Natural killer cell (primary cell): ENCODE measurements at places on chromosomes 3 and 15.

GRCh38 chr3:81995329-81995728, 233.9 kb upstream of the GBE1 start:
- no peak for DNase-seq

DNA sequence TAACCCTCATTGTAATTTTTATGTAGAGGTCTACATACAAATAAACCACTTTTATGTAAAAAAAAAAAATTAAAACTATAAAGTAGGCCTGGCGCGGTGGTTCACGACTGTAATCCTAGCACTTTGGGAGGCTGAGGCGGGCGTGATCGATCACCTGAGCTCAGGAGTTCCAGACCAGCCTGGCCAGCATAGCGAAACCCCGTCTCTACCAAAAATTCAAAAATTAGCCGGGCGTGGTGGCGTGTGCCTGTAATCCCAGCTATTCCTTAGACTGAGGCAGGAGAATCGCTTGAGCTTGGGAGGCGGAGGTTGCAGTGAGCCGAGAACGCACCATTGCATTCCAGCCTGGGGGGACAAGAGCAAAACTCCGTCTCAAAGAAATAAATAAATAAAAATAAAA, 766 bp upstream of the SLC12A6 start:
- no peak for DNase-seq

GRCh38 chr3:117322866-117323265, 613.3 kb downstream of the TUSC7 start:
- DNase-seq, result no peak

DNA sequence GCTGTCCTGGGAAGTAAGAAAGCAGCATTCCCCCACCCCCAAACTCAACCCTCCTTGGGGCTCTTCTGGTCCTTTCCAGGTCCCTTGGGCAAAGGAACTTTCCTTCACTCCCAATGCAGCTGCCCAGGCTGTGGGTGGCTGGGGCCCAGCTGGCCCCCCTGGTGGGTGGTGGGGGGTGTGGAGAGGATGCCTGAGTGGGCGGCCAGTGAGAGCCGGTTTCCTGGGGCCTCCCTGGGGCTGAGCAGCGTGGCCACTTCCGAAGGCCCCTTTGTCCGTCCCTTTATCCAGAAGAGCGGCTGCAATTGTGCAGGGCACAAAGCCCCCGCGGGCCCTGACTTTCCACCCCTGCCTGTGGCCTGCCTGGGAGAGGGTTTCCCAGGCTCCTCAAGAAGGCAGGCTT, 61.0 kb downstream of the RHCG start:
- no peak for DNase-seq

GRCh38 chr15:52790941-52791751, 1.0 kb upstream of the ONECUT1 start:
- no peak for DNase-seq

GRCh38 chr15:80068578-80068977, 9.1 kb downstream of the ZFAND6 start:
- DNase-seq, result no peak

DNA sequence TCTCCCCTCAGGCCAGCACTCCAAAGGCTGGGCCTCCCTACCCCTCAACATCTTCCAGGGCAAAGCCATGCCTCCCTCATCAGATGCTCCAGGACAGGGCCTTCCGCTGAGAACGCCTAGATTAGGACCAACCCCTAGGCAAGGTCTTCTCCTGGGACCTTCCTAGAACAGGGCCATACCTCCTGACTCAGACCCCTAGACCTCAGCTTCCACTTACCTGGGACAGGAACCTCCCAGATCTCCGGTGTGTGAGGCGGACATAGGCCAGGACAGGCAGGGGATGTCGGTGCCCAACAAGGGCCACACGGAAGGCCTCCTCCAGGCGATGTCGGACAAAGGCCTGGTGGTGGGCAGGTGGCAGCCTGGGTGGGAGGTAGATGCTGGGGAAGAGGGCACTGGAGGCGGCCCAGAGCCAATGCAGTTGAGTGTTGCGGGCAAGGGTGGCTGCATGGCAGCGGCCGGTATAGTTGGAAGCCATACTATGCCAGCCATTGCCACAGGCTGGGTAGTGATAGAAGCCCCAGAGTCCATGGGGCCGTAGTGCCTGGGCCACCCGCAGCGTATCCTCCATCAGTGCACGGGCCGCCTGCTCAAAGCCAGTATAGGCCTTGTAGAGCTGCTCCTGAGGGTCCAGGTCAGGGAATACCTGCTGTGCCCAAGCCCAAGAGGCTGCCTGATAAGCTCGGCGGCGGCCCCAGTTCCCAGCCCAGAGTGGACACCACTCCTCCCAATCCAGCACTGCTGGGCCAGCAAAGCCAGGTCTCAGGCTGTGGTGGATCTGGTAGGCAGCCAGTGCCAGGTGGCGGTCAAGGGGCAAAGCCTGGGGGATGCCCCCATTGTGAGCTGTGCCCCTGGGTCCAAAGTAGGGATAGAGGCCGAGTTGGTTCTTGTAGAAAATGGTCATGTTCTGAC, 2.5 kb upstream of the IFRD2 start:
- DNase-seq, result no peak

GRCh38 chr3:124509884-124510283, 220.4 kb upstream of the UMPS start:
- DNase-seq, result no peak

GRCh38 chr3:132405188-132405587, 12.1 kb upstream of the DNAJC13 start:
- no peak for DNase-seq

GRCh38 chr3:77186728-77187127, 146.8 kb downstream of the ROBO2 start:
- DNase-seq, result no peak

DNA sequence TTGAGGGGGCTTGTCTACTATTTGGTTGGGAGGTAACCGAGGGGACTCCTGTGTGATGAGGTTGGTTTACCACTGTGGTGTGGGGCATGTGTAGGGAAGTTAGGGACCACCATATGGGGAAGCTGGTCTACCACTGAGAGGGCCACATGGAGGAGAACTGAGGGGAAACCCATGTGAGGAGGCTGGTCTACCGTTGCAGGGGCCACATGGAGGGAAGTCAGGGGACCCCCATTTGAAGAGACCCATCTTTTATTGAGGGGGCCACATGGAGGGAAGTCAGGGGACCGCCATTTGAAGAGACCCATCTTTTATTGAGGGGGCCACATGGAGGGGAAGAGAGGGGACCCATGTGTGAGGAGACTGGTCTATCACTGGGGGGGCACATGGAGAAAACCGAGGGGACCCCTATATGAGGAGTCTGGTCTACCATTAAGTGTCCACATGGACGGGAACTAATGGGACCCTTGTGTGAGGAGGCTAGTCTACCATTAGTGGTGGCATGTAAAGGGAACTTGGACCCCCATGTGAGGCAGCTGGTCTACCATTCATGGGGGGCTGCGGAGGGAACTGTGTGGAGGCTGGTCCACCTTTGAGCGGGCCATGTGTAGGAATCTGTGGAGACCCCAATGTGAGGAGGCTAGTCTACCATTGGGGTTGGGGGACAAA, 165.5 kb downstream of the FBLN2 start:
- no peak for DNase-seq

- no peak for DNase-seq
Measured at GRCh38 chr15:64452988-64453688, 7.2 kb upstream of the ZNF609 start.

DNA sequence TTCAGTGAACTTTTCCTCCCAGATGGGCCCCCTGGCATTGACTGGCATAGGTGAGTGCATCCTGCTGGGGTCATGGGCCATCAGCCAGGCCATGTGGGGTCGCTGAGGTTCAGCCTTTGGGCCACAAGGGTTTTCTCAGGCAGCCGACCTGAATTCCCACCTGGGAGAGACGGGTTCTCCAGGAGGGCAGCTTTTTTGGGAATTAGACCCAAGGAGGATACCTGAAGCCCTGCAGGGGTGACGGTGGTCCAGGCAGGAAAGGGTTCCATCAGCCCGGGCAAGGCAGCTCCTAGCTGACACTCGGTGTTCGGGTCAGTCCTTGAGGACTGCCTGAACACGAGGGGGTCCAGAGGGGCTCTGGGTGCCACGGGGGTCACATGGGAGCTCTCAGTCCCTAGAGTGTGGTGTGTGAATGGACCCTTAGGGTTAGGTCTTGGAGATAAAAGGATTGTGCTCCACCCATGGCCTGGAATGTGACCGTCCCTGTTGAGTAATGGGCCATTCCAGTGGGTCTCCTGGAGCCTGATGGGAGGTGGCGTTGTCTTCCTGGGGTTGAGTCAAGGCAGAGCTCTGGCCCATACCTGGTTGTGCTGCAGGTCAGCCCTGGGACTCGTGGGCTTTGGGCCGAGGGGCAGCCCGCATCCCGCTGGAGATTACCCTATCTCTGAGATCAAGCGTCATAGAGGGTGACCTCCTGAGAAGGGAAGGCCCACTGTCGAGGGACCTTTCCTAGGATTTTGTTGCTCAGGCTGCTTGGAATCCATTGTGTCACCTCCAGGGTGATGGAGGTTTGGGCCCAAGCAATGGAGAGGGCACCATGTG, 192.8 kb downstream of the UBE3A start:
- DNase-seq, result no peak

GRCh38 chr3:54797111-54797510, 130.7 kb downstream of the LRTM1 start:
- no peak for DNase-seq

GRCh38 chr3:183122257-183122932, 23.1 kb upstream of the MCCC1 start:
- no peak for DNase-seq

DNA sequence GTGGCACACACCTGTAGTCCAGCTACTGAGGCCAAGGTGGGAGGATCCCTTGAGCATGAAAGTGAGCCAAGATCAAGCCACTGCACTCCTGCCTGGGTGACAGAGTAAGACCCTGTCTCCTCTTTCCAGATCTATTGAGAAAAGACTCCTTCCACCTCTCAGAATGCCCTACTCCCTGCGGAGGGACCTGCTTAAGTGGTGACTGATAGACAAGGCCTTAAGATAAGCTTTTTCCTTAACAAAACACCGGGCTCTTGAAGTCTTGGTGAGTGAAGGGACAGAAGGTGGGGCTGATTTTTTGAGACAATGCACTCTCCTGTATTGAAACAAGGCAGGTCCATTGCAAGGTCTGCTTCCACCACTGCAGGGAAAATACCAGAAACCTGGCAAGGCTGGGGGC, 338.4 kb upstream of the FRG2C start:
- no peak for DNase-seq

- DNase-seq, result no peak
Measured at GRCh38 chr3:105956306-105956705, 87.5 kb upstream of the CBLB start.

DNA sequence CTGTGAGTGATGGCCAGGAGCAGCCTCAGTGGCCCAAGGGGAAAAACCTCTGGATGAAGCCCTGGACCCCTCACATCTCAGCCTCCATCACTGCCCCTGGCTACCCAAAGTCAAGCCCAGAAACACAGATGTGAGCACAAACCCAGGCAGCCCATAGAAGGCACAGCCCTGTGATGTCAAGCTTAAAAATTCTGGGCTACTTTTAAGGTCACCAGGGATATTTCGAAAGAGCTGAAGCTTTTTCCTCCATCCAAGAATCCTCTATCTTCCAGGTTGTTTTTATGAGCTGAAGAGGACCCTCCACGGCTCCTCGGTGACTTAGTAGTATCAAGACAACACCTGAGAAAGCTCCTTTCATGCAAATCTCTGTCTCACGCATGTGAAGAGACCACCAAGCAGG, 11.5 kb downstream of the LIPC start:
- DNase-seq, result no peak

DNA sequence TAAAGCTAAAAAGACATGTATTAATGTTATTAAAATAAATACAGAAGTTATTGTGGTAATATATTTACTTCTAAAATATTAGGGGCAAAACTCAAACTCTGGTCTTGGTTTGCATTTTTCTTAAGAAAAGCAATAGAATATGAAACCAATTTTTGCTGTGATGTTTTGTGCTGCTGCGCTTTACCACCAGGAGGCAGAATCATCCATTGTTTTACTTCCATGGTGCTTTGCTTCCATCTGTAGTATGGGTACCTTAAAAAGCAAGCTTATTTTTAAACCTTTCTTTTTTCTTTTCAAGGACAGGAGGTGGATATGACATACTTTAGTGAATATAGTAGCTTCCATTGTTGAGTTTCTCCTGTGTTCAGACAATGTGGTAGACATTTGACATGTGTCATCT, 46.6 kb upstream of the MRPL3 start:
- DNase-seq, result no peak

GRCh38 chr15:95946241-95946640, 384.3 kb upstream of the NR2F2 start:
- no peak for DNase-seq
